ENCODE measurements at places on chromosomes 6 and 20. TPM values are rescaled to one million over a fixed set of nuclear protein-coding genes. Genes with fewer than 3 reads are reported as not detected.

SDCBP2 gene
- total RNA-seq: 4.0 TPM

WFDC10B gene
- total RNA-seq: not detected

FBXO30 gene
- total RNA-seq: 11.4 TPM

MAK gene
- total RNA-seq: not detected

POPDC3 gene
- total RNA-seq: 0.39 TPM

NKX2-2 gene
- not detected for total RNA-seq

RPN2 gene
- 189 TPM for total RNA-seq

CARMIL1 gene
- 0.77 TPM for total RNA-seq

HCRTR2 gene
- not detected for total RNA-seq

B3GAT2 gene
- not detected for total RNA-seq

GPX5 gene
- total RNA-seq: not detected

PDRG1 gene
- total RNA-seq: 3.2 TPM

RBL1 gene
- total RNA-seq: 7.1 TPM

HINT3 gene
- total RNA-seq: 11.6 TPM

CAPN11 gene
- 1.9 TPM for total RNA-seq

MROH8 gene
- 1.6 TPM for total RNA-seq

FOXP4 gene
- total RNA-seq: 5.8 TPM

C6orf132 gene
- under 0.01 TPM for total RNA-seq

SLC17A2 gene
- total RNA-seq: not detected

FAM209A gene
- 0.13 TPM for total RNA-seq

SLC17A4 gene
- not detected for total RNA-seq

RGS17 gene
- total RNA-seq: 3.3 TPM

MICA gene
- total RNA-seq: 33.2 TPM

TCFL5 gene
- total RNA-seq: 9.5 TPM

MDC1 gene
- total RNA-seq: 4.9 TPM

C6orf58 gene
- 0.26 TPM for total RNA-seq

PPP1R14C gene
- total RNA-seq: not detected

C20orf141 gene
- total RNA-seq: not detected

TPMT gene
- total RNA-seq: 8.9 TPM

DSP gene
- total RNA-seq: 42.4 TPM

ARFGAP1 gene
- total RNA-seq: 46.8 TPM

CAP2 gene
- total RNA-seq: 0.63 TPM

KIF13A gene
- 29.8 TPM for total RNA-seq

SNHG17 gene
- 7.0 TPM for total RNA-seq
